GDM1 (cell line): ENCODE measurements at places on chromosomes 4 and X.
A peak's percentile ranks its signal among the peaks of the same experiment; 100 is the strongest.

DNA sequence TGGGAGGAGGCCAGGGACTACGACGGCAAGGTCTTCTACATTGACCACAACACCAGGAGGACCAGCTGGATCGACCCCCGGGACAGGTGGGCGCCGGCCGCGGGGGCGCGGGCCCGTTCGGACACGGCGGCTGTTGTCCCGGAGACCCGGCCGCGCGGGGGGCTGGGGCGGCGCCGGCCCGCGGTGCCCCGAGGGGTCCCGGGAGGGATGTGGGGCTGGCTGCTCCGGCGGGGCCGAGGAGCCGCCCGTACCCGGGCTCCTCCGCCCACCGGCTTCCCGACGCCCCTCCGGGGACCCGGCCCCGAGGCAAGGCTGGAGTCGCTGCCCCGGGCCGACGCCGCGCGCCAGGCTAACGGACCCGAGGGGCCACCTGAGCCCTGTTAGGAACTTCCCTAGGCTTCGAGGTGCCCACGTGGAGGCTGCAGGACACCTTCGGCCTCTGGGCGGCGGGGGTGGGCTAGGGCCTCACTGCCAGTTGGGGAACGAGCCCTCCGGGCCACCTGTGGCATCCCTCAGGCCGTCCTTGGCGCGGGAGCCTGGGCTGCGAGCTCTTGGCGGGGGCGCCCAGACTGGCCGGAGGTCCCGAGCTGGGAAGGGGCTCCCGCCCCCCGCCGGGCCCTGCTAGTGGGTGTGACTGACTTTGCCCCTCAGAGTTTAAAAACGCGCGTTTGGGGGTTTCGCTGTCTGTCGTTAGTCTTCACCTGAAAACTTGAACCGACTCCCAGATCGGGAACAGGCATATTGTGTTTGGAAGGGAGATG, 660 bp downstream of the WWC2 start:
- peak; percentile 9 for DNase-seq

DNA sequence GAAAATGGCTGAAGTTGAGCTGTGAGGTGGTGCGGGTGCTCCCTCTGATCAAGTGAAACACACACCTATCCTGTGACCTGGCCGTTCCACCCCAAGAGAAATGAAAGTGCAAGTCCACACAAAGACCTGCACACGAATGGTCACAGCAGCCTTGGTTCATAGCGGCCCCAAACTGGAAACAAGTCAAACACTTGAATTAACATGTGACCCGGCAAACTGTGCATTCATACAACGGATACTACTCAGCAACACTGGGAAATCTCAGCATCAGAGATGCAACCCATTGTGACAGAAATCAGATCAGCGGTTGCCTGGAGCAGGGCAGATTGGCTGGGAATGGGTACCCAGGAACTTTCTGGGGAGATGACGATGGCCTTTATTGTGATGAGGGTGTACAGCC, 7.6 kb downstream of the G6PD start:
- DNase-seq = no peak

DNA sequence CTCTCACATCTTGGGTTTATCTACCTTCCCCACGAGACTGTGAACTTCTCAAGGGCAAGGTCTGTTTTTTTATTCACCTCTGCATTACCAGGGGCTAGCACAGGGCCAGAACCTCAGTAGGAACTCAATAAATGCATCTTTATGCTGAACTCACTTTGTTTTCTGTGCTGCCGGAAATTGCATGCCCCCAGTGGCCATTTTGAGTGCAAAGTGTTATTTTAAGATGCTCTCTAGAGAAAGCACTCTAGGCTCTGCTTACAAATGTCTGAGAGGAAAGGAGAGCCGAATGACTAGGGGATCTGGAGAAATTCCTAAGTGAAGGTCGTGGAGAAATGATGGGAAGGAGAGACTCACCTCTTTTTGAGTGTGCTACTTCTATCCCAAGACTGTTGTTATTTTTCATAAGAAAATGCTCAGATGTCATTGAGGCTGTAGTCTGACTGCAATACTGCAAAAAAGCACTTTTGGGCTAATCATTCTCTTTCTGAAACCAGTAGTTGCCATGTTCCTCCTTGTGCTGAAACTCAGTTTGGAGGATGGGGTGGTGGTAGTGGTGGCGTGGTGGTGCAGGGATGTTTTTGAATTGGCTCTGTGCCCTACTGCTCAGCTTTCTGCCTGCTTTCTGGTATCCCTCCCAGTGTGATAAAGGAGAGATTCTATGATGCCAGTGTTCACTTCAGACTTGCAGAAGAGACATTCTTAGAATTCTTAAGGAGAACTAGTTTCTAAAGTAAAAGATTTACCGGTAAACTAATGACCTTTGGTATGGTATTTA, 41.3 kb downstream of the DOCK11 start:
- DNase-seq = no peak

- no peak for DNase-seq
Measured at GRCh38 chr4:150385606-150386005, 196.3 kb upstream of the MAB21L2 start.

DNA sequence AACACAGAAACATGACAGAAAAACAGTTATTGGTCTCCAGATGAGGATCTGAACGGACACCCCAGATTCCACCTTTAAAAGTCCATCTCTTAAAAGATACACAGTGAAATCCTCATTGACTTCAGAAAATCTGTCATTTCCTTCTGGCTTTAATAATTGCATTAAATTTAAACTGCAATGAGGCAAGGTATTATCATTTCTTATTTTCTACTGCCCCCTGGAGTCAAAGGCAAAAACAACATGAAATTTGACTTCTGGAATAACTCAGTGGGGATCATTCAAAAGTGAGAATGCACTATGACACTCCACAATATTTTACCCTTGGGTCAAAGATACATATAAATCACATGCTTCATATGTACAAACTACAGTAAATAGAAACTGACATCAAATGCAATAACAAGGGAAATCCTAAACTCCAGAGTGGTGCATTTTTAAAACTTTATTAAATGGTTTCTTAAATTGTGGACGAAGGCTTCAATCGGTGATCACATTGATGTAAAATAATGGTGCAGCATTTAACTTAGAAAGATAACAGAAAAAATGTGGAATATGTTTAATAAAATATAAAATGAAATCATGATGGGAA, 56.4 kb upstream of the SPANXN1 start:
- no peak for DNase-seq

DNA sequence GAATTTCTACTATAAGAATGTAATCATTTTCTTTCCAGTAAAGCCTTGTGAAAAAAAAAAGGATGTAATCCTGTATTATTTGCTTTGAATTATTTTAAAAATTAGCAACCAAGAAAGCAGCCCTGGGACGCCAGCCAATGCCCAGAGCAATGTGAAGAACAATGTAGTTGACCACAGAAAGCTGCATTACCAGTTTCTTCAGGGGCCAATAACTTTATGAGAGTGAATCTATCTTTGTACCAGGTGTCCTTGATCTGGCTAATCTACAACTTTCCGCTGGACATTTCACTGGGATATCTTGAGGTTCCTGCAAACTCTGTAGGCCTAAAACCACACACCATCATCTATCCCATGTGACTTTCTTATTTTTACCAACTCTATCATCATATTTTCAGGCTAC, 7.6 kb upstream of the KLHL2 start:
- no peak for DNase-seq

GRCh38 chrX:97401586-97402136, 518.0 kb downstream of the RPA4 start:
- no peak for DNase-seq

DNA sequence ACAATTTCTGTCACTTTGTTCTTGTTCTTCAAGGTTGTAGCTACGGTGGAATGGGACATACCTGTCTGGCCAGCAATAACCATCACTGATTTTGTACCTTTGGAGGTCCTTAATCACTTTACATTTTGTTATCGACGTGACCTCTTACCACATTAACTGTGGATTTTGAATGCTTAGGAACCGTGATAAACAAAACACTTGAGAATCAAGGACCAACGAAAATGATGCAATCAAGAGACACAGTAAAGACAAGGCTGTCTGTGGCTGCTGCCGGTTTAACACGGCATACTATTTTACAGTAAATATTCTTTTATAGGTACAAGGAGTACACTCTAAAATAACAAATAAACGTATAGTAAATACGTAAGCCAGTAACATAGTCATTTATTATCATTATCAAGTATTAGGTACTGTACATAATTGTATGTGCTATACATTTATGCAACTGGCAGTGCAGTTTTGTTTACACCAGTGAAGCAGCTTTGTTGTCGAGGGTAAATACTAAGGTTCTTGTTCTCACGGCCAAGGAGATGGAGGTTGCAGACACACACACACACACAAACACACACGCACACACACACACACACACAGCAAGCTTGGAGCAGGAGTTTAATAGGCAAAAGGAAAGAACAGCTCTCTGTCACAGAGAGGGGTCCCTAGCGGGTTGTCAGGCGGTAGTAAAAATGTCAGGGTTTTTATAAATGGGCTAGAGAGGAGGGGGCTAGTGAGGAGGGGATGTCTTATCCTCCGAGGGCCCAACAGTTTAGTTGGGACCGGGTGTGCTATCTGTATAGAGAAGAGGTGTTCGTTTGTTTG, 194.7 kb upstream of the CXorf51B start:
- no peak for DNase-seq

GRCh38 chr4:6905516-6906445, 3.8 kb upstream of the TBC1D14 start:
- DNase-seq = no peak

- DNase-seq = no peak
Measured at GRCh38 chrX:40085102-40085551, 12.6 kb downstream of the BCOR start.

DNA sequence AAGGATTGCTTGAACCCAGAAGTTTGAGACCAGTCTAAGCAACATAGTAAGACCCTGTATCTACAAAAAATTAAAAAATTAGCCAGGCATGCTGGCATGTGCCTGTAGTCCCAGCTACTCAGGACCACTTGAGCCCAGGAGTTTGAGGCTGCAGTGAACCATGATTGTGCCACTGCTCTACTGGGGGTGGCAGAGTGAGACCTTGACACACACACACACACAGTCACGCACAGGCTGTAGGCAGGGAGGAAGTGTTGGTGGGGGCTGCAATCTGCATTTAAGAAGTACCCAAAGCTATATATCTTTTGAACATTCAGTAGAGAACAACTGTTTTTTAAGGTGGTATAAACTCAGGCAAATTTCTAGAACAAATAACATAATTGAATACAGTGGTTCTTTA, 7.2 kb downstream of the SCRG1 start:
- DNase-seq = no peak

DNA sequence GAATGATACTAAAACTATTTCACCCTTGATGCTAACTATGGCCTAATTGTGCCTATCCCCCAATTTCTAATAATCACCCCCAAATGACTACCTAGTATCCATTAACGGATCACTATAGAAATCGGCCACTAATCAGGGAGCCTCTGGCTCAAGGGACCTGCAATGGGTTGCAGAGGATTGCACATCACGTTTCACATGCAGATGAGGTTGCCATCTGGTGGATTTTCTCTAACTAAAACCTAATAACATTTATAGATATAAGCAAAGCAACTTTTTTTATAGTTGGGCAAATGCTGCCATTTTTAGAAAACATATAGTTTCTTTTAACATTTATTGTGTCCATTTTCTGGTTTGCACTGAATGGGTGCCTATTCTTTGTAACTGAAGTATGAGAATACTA, 28.3 kb upstream of the ALG13 start:
- DNase-seq = no peak

DNA sequence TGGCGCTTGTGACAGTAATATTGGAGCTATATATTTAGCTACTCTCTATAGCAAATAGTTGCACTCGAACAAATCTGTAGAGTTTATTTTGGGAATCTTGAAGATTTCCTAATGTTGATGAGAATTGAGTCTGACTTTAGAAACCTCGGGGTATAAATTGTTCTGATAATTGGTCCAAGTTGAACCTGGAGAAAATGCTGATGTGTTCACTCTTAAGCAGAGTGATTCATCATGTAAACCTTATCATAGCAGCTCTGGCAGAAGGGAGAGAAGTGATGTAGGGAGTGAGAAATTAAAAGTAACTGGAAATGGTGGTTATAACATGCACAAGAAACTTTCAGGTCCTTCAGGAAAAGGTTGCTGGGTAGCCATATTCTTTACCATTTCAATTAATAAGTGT, 16.4 kb upstream of the SLC4A4 start:
- no peak for DNase-seq

GRCh38 chr4:30996841-30997240, 276.7 kb downstream of the PCDH7 start:
- DNase-seq = no peak

- DNase-seq = no peak
Measured at GRCh38 chr4:165364452-165365080, 14.2 kb upstream of the CPE start.

GRCh38 chr4:139951021-139951420, 203.0 kb downstream of the MAML3 start:
- no peak for DNase-seq

GRCh38 chr4:73068491-73069337, 802 bp downstream of the COX18 start:
- DNase-seq = no peak

DNA sequence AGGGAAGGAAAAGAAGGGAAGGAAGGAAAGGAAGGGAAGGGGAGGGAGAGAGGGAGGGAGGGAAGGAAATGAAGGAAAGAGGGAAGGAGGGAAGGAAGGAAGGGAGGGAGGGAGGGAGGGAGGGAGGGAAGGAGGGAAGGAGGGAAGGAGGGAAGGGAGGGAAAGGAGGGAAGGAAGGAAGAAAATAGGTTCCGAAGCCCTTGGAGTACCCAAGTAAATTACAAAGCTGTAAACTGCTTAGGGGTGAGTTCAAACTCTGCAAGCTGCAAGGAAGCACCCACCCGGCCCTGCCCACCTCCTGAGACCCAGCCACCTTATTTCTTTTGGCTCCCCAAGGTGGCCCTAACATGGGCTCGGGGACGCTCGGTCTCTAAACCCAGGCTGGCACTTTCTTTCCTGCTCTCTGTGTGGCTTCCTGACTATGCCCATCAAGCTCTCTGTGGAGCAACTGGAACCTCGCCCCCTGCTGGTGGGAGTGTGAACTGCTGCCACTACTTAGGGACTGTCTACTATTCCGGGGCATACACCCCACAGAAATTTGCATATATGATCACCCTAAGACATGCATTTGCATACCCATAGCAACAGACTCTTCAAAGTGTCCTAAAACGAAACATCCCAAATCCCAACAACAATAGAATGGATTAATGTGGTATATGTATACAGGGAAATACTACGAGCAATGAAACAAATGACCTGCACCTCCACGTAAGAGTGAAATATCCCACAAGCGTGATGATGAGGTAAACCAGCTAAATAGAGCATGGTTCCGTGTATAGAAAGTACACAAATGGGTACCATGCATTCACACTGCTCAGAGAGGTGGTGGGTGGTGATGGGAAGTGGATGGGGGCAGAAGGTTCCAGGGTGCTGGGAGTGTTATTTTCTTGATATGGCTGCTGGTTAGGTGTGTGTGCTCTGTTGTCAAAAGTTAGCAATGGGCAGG, 151.7 kb upstream of the TBL1X start:
- DNase-seq = no peak

- DNase-seq = no peak
Measured at GRCh38 chrX:16975233-16975632, 28.8 kb downstream of the REPS2 start.

GRCh38 chr4:109752525-109752924, 22.7 kb upstream of the PLA2G12A start:
- DNase-seq = no peak

DNA sequence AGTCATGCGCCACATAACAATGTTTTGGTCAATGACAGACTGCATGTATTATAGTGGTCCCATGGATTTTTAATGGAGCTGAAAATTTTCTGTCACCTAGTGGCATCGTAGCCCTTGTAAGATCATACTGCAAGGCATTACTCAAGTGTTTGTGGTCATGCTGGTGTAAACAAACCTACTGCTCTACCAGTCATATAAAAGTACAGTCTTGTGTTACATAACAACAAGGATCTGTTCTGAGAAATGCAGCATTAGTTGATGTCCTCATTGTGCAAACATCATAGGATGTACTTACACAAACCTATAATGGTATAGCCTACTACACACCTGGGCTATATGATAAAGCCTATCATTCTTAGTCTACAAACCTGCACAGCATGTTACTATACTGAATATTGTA, 34.6 kb downstream of the COX18 start:
- no peak for DNase-seq
